ENCODE measurements at places on chromosomes 3 and 15.

GRCh38 chr15:52464040-52464439, 64.6 kb downstream of the MYO5A start:
- no peak for DNase-seq

DNA sequence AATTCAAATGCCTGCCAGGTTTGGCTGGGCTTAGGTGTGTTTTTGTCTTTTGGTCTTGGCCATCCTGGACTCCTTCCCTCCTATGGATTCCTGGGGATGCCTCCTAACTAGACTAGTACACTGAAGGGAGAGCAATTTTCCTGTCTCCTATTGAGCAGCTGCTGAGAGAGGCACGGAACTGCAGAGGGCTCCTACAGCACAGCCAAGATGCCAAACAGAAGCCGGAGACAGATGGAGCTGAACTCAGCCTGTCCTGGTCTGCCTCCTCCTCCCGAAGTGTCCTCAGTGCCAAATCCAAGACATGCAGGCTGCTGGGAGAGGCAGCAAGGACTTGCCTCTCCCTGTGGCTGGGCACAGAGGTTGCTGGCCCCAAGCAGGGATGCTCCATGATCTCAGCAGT, 256.6 kb upstream of the PROK2 start:
- no peak for DNase-seq

- DNase-seq, result no peak
Observed at GRCh38 chr3:142940472-142940871, 23.0 kb downstream of the PAQR9 start.

- no peak for DNase-seq
Observed at GRCh38 chr15:73927003-73927475, 777 bp downstream of the LOXL1 start.

DNA sequence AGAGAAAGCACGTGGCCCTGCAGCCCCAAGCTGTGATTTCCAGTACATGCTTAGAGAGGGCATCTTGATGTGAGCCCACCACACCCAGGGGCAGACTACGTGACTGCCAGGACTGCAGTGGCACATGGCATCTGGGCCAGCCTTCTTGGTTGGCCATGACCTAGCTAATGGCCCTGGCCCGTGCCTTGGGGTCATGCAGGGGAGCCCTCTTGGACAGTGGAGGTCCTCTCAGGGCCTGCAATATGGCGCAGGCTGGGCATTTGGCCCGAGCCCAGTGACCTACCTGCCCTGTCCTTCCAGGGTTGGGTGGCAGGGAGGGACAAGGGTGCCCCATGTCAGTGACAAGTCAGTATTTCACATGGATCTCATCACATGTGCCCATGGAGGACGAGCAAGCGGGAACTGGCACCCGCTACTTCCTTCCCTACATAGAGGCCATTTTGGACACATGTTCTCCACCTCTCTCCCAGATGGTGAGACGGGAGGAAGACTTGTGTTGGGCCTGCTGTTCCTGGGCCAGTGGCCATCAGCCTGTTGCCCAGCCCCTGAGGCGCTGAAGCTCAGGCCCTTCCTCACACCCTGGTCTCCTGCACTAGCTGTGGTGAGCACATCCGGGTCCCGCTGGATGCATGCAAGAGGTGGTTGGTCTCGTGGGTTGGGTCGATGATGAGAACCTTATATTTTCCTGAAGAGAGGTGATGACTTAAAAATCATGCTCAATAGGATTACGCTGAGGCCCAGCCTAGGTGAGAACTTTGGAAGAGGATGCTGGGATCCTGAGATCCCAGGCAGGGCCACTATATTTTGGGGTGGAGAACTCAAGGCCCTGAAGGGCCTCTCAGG, 195.6 kb downstream of the UBE3A start:
- no peak for DNase-seq

DNA sequence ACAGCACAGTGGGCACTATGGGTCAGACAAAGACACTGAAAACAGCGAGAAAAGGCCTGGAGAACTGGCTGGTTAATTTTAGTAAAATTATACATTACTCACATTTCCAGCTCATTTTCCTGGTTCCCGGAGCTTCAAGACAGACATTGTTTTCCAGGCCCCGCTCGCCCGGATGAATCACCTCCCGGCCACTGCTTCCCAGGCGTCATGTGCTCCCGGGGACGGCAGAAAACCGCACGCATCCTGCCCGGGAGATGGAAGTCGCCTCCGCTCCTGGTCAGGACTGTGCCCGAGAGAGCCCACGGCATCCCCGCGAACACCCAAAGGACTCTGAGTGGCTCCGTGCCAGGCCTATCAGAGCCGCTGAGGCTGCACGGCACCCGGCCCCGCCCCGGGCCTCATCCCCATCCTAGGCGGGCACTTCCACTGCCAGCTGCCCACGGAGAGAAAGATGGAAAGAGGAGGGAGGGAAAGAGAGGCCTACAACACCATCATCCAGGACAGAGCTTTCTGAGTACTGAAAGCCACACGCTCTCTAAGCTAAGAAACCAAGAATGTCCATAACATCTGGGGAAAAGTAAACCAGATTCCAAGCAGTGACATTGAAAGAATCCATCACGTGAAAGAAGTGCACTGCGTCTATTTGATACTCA, 75.1 kb downstream of the VGLL4 start:
- no peak for DNase-seq

DNA sequence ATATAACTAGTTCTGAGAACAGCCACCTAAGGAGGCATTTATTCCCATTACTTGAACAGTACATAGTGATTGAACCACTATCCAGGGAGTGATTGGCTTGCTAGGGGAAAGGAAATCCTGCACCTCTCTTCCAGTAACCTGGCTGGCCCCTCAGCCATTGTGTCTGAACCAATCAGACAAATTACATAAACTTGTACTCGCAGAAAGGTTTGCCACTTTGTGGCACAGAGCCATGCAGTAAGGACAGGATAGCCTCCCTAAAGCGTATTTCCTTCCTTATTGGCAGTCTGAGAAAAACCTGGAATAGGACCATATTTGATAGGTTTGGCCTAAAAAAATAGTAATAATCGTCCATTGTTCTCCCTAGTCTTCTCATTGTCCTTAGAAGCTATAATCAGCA, 19.0 kb downstream of the CMSS1 start:
- DNase-seq, result no peak

- DNase-seq, result no peak
Observed at GRCh38 chr3:42270561-42270960, 4.6 kb upstream of the CCK start.

DNA sequence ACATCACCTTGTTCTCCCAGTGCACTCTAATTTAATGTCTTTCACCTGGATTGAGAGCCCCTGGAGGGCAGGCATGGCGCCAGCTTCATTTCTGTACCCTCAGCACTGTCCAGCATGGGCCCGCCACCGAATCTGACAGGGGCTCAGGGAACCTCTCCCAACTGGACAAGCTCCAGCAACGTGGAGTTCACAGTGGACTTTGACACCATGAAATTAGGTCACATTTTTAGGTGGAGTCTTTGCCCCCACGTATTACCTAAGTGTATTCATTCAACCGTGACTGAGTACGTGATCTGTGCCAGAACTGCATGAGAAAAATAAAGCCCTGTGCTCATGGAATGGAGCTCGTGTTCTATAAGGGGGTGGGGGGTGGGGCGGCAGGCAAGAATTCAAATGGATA, 94.1 kb upstream of the ATP2B2 start:
- no peak for DNase-seq

GRCh38 chr3:29764603-29765254, 483.9 kb downstream of the RBMS3 start:
- DNase-seq, result no peak

DNA sequence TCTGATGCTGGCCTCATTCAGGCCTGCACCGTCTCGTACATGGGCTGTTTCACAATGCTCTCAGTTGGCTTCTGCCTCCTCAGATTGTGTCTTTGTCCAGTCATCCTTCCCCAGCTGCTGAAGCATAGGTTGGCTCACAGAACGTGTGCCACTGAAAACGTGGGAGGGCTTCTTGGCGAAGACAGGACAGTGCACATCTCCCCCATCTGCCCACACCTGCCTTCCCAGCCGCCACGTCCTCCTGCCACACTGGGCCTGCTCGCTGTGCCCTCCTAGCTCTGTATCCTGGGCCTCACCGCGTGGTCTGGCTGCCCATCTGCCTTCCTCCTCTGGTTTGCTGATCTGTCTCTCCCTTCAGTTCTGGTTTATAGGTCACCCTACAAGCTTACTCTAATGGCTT, 230.0 kb upstream of the TOPAZ1 start:
- no peak for DNase-seq

- no peak for DNase-seq
Observed at GRCh38 chr3:36696799-36697198, 67.6 kb downstream of the DCLK3 start.

DNA sequence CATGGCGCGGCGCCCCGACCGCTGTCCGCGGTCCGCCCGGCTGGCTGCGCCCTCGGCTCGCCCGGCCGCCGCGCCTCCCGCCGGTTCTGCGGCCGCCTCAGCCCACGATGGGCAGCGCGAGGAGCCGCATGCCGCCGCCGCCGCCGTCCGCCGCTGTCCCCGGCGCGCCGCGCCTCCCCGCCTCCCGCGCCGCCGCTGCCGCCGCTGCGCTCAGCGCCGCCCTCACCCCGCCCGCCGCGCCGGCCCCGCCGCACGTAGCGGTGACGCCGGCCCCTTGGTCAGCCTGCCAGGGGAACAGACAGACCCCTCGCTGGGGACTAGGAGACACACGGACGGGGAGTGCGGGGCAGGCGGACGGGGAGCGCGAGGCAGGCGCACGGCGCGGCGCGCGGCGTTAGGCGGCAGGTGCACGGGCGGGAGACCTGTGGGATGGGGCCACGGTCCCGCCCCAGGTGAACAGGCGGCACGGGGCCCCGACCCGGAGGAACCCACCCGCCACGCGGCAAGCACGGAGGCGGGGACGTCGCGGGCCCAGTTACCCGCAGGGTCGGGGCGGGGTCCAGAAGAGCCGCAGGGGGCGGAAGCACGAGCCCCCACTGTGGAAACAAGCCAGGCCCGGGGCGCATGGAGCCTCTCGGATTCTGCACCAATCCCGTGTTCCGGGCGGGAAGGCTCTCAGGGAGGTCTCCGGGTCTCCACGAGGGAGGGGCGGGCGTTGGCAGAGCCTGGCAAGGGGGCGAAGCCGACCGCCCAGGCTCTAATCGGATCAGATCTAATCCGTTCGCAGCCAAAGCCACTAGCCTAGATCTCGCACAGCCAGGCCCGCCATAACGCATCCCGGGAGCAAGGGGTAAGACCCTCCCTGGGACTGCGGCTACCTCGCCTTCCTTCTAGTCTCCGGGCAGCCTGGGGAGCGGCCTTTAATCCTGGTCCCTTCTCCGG, at the start of gene CSPG5:
TSS of gene CSPG5 (minus strand) at position 175 of the 942 bp plus-strand sequence. CDS start at position 3, 172 bp downstream.
- DNase-seq, result no peak

- no peak for DNase-seq
Observed at GRCh38 chr3:88385090-88385489, 235.3 kb downstream of the C3orf38 start.

DNA sequence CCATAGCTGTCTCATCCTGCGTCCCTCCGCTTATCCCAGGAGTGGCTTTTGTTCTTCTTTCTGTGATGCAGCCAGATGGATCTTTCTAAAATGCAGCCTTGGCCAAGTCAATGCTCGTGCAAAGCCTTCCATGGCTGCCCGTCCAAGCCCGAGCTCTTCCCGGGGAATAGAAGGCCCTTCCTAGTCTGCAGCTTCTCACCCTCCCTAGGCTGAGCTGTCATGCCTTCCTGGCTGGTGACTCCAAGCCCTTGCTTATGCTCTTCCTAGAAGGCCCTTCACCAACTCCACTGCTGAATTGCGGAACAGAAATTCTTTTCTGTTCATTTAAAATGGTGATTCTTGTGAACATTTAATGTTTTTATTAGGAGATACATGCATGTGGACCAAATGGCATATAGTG, 95.9 kb downstream of the SMAD6 start:
- no peak for DNase-seq

DNA sequence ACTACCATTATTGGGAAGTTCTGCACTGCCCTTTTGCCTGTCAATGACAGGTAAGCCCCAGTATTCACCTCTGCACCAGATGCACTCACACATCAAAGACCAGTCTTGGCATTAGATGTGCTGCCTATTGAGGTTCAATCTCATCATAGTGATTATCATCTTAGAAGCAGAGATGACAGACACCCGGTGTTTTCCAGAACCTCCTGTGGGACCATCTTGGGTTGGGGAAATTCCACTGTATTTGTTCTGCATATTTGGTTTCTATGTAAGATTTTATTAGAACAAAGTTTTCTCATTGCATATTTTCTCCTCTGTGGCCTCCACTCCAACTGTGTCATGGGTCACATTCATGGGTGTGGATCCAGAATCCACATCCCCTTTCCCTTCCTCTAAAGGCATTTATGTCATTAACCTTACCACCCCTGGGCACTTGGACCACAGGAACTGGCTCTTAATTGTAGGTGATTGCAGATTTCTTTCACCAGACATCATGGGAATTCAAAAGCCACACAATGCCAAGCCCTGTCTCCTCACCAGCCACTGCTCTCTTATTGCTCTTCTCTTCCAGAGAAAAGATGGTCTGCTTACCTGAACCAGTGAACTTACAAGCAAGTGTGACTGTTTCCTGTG, 31.2 kb downstream of the PLA1A start:
- DNase-seq, result no peak

GRCh38 chr3:150216041-150216811, 191.9 kb upstream of the TSC22D2 start:
- no peak for DNase-seq

DNA sequence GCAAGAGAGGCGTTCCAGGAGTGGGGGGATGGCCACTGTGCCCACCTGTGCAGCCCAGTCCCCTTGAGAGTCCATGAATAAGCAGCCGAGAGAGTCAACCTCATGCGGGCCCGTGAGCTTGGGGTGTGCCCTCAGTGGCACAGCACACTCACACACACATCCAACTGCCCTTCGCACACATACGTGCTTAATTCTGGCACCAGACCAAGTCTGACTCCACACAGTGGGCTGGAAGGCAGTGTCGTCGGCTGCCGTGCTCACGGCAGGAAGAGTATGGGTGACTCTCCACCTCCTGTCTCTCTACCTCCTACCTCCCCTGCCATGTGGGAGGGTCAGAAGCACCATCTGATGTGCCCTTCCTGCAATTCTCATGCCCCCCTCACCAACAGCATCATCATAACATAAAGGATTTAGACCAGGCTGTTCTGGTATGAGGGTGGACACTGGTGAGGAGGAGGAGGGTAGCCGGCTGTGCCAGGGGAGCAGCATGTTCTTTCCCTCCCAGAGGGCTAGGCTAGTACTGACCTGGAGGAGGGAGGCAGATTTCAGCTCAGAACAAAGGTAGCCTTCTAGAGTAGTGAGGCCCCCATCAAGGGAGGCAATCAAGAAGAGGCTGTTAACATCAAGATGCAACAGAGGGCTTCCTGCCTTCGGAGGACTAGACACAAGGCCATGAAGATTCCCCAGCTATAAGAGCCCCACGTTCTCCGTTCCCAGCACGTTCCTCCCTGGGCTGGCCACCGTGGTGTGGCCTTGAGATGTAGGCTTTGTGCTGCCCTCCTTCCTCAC, 5.3 kb upstream of the STRA6 start:
- no peak for DNase-seq

GRCh38 chr3:27641271-27641800, 80.8 kb downstream of the EOMES start:
- DNase-seq, result no peak

GRCh38 chr3:150547045-150547741, 606 bp downstream of the EIF2A start:
- no peak for DNase-seq

- peak; percentile 95 for DNase-seq
Observed at GRCh38 chr3:98022978-98023820, 11.9 kb downstream of the GABRR3 start.

GRCh38 chr15:58110999-58111717, 27.0 kb upstream of the AQP9 start:
- DNase-seq, result no peak
